ENCODE measurements at places on chromosomes 6 and 20.

GRCh38 chr6:139540276-139540675 is 165.8 kb upstream of the CITED2 start:
- DNase-seq: no peak

DNA sequence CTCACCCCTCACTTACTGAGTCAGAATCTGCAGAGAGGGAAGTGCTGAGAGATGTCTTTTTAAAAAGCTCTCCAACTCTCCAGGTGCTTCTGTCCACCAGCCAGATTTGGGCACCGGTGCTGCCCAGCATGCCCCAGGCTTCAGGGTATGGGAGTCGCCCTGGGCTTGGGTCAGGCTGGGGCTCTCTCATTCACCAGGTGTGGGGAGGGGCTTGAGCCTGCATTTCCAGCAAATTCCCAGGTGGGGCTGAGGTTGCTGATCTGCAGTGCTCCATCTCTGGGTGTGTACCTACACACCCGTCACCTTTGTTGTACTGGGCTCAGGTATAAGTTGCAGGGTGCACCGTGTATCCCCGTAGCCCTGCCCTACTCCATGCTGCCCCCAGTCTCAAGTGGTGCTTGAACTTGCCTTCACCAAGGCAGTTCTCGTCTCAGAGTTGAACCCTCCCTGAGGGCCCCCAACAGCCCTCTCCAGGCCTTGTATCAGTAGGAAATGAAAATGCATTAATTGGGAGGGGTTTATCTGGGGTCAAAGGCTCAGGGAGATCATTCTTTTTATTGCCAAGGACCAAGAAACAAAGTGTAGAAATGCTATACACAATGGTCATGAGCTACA is 23.5 kb downstream of the PPP1R3G start:
- DNase-seq: no peak

- DNase-seq: no peak
These were observed 40.5 kb downstream of the RRBP1 start for GRCh38 chr20:17641520-17641964.

DNA sequence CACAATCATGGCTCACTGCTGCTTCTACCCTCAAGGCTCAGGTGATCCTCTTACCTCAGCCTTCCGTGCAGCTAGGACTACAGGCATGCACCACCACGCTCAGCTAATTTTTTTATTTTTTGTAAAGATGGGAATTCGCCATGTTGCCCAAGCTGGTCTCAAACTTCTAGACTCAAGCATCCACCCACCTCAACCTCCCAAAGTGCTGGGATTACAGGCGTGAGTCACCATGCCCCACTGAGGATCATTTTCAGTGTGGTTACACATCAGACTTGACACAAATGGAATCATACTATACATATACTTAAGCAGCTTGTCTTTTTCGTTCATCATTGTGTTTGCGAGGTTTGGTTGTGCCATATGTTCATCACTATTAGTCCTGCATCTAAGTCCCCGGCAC is 26.6 kb downstream of the ZC3H12D start:
- DNase-seq: no peak

GRCh38 chr20:3342766-3343165 is 64.7 kb downstream of the DNAAF9 start:
- no peak for DNase-seq

DNA sequence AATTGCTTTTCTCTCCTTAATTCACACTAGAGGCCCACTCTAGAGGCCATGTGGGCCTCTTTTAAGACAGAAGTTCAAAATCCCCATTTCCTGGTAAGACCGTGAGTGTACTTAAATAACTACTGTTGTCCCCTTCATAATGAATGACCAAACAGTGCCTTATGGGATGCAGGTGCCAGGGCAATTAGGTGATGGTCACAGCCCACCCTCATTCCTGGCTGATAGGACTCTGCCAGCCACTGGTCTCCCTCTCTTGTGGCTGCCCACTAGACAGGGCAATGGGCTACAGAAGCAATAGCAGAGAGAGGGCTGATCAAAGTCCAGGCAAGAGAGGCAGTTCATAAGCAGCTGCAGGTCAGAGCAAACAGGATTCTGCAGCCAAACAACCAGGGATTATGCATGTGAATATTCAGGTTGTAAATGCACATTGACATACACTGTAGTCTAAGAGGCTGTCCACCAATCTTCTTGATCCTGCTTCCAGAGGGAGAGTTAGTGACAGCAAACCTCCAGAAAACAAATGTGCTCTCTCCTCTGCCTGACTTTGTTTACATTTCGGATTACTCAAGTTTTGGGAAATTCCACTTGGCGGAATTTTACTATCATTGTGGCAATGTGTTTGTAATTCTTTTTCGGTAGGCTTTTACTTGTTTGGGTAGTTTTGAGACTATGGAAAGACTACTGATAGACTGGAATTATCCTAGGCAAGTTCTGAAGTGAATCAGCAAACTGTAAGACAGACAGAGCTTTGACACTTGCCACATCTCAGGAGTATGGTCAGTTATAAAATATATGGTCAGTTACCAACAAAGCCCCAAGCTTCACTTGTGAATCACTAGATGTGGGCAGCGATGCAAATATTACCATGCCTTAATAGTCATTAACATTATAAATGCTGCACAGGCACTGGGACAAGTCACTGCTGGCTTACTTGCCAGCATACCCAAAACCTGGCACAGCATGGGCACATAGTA is 12.8 kb downstream of the PTPRK start:
- no peak for DNase-seq

- DNase-seq: no peak
These were observed 8.8 kb downstream of the SLX4IP start for GRCh38 chr20:10443936-10444335.

DNA sequence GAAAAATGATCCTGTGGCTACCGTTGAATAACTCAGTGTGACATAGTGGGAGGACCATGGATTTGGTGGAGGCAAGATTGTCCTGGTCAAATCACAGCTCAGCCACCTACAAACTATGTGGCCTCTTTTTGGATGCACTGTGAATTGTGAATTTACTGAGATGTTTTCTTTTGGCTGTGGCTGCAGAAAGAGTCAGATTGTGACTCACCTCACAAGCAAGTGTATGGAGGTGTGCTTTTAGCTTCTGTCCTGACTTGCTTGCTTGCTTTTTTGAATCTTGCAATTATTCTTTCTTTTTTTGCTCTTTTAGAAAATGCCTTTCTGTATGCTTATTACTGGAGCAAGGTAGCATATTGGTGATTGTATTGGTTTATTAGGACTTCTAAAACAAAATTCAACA is 122.9 kb upstream of the FOXO3 start:
- no peak for DNase-seq

- DNase-seq: no peak
These were observed 34.7 kb downstream of the CD24 start for GRCh38 chr6:106939848-106940247.

DNA sequence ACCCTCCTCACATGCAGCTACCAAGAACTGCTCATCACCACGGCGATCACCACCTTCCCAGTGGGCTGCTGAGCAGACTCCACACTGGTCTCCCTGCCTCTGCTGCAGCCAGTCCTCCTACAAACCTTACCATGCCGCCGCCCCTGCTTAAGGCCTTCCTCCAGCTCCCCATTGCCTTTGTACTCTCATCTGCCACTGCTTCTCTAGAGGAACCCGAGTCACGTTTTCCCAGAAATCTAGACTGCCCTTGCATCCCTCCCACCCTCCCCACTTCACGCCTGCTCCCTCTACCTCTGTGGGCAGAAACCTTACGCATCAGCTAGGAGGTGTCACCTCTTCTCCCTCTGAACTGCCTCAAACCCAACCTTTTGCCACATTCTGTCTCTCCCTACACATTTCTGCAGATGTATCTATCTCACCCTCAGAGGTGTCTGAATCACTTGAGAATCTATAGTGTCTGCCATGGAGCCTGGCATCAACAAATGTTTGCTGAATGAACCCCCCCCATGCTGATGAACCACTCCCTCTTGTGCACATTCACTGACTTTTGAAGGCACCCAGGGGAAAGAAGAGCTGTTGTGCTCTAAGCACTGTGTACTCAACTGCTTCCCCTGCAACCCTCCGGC is 4.3 kb downstream of the E2F1 start:
- no peak for DNase-seq

DNA sequence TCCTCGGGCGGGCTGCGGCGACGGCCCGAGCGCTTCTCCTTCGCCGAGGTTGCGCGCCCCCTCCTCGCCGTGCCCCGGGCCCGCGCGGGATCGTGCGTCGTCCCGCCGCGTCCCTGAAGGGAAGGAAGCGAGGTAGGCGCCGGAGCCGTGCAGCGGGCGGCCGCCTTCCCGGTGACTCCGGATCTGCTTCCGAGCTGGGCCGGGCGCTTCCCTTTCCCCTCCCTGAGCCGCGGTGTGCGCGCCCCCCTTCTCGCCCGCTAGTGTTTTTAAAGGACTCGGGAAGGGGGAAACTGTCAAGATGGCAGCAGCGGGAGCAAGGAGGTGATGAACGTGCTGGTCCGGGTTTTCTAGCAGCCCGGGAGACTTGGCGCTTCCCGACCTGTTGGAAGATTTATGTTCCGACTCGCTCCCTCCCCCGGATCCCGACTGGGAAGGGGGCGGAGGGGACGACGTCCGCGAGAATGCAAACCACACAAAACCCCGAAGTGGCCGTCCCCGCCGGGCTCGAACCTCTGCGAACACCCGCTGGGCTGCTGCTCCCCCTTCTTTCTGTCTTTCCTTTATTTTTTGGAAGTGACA is 744 bp upstream of the FOXO3 start:
- no peak for DNase-seq

DNA sequence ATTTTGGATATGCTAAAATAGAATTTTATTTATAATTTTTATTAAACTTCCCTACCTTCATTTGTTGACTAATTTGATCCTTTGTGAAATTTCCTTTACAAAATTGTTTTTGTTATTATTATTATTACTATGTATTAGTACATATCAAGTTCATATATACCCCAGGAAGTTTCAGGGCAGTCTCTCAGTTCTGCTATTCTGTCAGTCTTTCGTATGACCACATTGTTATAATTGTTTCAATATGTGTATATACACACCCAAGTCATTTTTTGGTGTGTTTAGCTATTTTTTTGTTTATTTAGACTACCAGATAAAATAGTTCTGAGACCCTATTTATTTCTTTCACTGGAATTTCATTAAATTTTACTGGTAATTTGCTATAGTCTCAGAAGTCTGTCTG is 72.1 kb downstream of the NKAIN2 start:
- no peak for DNase-seq

- DNase-seq: no peak
These were observed 29.7 kb upstream of the ZNF337 start for GRCh38 chr20:25726357-25726756.

DNA sequence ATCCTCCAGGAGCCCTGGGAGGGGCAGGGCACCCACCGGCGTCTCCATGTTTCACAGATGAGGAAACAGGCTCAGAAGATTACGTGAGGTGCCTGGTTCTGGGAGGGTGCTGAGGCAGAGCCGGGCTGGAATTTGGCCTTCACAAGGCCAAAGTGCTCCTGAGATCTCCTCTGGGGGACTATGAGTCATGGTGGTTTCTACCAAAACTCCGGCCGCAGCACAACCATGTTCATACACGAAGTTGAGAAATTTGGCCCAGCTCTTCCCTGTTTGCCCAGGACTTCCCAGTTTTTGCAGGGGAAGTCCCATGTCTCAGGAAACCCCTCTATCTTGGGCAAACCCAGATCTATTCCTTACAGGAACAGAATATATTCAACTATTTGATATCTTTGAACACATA is 172.9 kb upstream of the CDYL start:
- DNase-seq: no peak

DNA sequence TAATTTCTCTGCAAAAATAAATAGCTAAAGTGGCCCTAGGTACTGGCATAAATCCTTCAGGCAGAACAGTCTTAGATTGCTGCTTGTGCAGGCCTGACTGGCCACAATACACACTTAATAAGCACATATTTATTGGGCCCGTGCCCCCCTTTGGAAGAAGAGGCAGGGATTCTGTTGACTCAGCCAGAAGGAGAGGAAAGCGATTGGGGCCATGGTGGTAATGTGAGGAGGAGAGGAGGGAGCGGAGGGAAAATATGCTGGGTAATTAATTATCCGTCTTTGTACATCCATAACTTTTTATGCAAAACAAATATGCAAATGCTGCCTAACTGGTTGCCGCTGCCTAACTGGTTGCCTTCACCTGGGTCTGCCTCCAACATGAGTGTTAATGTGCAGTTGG is 36.2 kb downstream of the CD40 start:
- DNase-seq: no peak

GRCh38 chr20:3864518-3864917 is 17.9 kb downstream of the MAVS start:
- DNase-seq: no peak

DNA sequence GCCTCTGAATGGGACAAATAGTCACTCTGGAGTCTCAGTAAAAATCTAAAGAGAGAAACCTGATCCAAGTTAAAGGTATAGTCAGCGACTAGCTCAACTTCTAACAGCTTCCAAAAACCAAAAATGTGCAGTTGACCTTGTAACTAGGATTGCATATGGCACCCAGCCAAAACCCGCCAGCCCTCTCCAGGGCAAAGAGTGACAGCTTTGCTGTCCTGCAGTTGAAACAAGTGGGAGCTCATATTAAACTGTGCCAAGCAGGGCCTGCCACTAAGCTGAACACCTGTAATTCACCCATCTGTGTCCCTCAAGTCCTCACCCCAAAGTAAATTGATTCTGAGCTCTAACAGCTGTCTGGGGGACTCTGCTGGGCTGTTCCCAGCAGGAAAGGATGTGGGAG is 695.3 kb downstream of the MAFB start:
- no peak for DNase-seq

GRCh38 chr6:105458084-105458483 is 55.2 kb upstream of the PREP start:
- DNase-seq: no peak

DNA sequence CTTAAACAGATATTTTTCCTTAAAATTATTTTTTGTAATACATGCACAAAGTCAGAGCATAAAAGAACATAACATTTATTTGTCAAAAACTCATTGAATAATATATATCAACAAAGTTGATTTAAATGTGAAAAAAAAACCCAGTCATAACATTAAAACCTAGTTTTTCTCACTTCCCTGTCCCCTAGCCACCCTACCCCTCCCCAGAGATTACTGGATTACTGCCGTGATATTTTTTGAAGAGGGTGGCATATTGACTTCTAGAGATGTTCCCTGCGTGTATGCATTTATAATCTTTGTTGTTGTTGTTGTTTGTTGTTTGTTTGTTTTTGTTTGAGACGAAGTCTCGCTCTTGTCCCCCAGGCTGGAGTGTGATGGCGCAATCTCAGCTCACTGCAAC is 52.4 kb upstream of the ARMC2 start:
- DNase-seq: no peak

DNA sequence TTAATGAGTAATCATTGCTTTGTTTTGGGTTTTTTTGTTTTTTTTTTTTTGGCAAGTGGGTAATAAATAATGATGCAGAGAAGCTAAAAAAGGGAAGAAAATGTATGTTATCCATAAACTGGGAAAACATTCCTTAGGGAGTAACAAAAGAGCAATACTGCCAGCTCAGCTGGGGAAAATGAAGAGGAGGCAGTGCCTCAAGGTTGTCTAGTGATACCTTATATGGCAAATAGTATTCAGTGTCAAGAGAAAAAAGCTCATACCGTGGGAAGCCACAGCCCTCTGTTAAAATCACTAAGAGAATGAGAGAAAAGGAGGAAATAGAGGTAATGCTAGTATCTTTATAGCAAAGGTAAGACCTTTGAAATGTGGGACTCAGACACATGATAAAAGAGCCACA is 47.1 kb upstream of the SMLR1 start:
- DNase-seq: no peak

All from HFF-Myc (cell line).